T-cell (primary cell): ENCODE measurements at places on chromosomes 11 and 22.

- no peaks in the 10 kb centered on the region for H3K4me1 ChIP-seq
- no peaks in the 10 kb centered on the region for H3K36me3 ChIP-seq
- no peak overlapping the region for H3K4me3 ChIP-seq
- no peak overlapping the region for H3K27ac ChIP-seq
Observed at GRCh38 chr11:113113801-113114704, 152.8 kb downstream of the NCAM1 start.

DNA sequence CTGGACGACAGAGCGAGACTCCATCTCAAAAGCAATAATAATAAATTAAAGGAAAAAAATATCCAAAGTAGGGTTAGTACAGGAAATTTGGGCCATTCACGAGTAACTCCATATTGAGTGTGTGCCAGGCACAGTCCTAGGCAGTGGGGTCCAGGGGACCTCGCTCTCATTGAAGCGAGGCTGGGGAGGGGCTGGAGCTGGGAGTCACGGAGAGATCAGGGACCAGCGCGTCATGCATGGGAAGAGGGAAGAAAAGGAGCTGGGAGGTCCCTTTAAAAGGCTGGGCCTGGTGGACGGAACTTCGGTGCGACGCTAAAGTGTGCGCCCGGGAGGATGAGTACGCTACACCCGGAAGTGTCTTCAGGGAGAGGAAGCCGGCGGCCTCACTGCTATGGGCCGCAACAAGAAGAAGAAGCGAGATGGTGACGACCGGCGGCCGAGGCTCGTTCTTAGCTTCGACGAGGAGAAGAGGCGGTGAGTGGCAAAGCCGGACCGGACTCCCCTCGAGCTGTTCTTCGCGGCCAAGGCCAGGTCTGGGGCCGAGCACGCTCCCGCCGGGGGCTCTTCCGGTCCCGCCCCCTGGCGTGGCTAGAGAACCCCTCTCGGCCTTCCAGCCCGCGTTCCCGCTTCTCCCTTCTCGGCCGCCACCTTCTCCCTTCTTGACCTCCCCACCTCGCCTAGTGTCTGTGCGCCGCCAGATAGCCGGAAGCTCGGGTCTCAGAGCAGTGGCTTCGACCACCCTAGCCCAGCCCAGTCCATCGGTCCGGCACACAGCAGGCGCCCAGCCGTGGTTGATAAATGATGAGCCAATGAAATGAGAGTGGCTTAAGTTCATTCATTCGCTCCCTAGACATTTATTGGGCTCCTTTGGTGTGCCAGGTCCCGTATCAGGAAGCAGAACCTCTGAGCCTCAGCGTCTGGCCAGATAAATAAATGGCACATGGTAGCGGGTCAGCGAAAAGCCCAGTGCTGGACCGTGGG is at the start of gene NOL12:
NOL12 (plus strand) TSS at position 342 of the 981 bp plus-strand sequence; CDS start at position 392, 50 bp downstream.
- H3K4me3 ChIP-seq: peak within 1 kb of the TSS; percentile 76
- peaks cover 42% of the 10 kb centered on the region for H3K4me1 ChIP-seq
- peak within 1 kb of the TSS; percentile 40 for H3K27ac ChIP-seq

GRCh38 chr22:23772315-23772648 is 367 bp upstream of the MMP11 start:
- H3K4me1 ChIP-seq: peaks cover 40% of the 10 kb centered on the region
- H3K36me3 ChIP-seq: no peaks in the 10 kb centered on the region
- no peak overlapping the region for H3K27ac ChIP-seq
- DNase-seq: no peak

DNA sequence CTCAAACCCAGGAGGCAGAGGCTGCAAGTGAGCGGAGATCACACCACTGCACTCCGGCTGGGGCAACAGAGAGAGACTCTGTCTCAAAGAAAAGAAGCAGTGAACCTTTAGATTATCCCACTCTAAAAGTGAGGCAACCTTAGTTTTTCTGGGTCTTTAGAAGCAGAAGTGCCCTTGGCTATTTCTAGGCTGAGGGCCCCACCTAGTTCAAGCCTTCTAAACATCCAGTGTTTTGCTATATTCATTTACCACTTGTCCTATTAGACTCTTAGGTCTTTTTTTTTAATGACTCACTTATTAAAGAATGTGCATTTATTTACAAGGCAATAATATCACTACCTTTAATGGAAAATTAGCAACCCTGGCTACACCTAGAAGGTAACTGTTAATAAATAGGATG is 16.7 kb upstream of the EHF start:
- no peak for DNase-seq
- H3K4me1 ChIP-seq: no peaks in the 10 kb centered on the region
- H3K27ac ChIP-seq: no peak overlapping the region
- H3K36me3 ChIP-seq: no peaks in the 10 kb centered on the region

GRCh38 chr22:46737105-46737975 is 712 bp downstream of the CERK start:
- H3K4me1 ChIP-seq: peaks cover 69% of the 10 kb centered on the region
- no peak for DNase-seq
- no peaks in the 10 kb centered on the region for H3K36me3 ChIP-seq

- H3K4me3 ChIP-seq: no peak overlapping the region
- H3K4me1 ChIP-seq: peaks cover 2% of the 10 kb centered on the region
- no peak overlapping the region for H3K27ac ChIP-seq
Observed at GRCh38 chr11:4455419-4455818, 6.3 kb downstream of the OR52K2 start.

GRCh38 chr11:96470521-96470920 is 80.7 kb downstream of the JRKL start:
- H3K27ac ChIP-seq: no peak overlapping the region
- no peak for DNase-seq
- no peak overlapping the region for H3K4me3 ChIP-seq
- no peaks in the 10 kb centered on the region for H3K36me3 ChIP-seq
- peaks cover 10% of the 10 kb centered on the region for H3K27me3 ChIP-seq

DNA sequence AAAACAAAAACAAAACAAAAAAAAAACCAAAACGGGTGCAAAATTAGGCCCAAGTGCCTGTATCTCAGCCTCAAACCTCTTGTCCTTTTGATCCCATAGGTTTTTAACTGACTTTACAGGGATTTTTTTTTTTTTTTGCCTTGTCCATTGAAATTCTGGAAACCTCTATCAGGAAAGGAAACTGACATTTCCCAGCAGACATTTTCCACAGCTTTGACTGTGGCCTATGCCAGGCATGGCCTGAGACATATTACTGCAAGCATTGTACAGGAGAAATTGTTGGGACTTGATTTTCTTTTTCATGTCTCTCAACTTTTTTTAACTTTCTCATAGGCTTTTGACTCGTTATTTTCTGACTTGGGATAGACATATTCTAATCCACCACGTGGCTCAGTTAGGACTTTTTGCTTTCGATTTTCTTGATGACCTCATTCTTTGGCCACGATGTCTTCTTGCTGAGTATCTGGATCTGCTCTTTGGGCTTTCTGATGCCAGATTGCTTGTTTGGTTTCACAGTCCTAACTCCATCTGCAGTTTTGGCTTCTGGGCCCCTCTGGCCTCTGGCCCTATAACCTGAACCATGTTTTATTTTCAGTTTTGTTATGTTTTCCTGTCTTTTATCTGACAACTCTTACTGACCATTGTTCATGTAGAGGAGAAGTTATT is 336.1 kb upstream of the C11orf87 start:
- no peak overlapping the region for H3K27ac ChIP-seq
- H3K36me3 ChIP-seq: no peaks in the 10 kb centered on the region
- H3K4me3 ChIP-seq: no peak overlapping the region
- no peaks in the 10 kb centered on the region for H3K27me3 ChIP-seq
- DNase-seq: no peak

DNA sequence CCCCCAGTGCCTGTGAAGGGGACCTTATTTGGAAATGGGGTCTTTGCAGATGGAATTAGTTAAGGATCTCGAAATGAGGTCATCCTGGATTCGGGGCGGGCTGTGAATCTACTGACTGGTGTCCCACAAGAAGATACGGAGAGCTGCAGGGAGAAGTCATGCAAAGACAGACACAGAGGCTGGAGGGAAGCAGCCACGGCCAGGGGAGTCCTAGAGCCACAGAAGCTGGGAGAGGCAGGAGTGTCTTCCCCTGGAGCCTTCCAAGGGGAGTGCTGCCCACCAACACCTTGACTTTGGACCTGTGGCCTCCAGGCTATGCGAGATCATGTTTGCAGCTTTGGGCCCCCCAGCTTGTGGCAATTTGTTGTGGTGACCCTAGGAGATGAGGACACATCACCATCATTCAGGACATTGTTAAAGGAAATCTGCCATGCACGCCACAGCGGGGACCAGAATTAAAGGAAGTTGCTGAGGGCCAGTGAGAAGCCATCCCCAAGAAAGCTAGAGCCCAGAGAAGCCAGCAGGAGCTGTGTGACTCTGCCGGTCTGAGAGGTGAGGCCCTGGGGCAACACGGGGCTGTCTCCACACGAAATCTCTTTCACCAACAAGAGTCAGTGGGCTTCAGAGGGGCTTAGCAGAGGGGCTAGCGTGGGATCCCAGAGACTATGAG is 434.7 kb downstream of the BRD1 start:
- DNase-seq: no peak
- H3K27ac ChIP-seq: no peak overlapping the region
- no peaks in the 10 kb centered on the region for H3K36me3 ChIP-seq
- H3K4me3 ChIP-seq: no peak overlapping the region
- H3K27me3 ChIP-seq: peaks cover 36% of the 10 kb centered on the region
- no peaks in the 10 kb centered on the region for H3K4me1 ChIP-seq

DNA sequence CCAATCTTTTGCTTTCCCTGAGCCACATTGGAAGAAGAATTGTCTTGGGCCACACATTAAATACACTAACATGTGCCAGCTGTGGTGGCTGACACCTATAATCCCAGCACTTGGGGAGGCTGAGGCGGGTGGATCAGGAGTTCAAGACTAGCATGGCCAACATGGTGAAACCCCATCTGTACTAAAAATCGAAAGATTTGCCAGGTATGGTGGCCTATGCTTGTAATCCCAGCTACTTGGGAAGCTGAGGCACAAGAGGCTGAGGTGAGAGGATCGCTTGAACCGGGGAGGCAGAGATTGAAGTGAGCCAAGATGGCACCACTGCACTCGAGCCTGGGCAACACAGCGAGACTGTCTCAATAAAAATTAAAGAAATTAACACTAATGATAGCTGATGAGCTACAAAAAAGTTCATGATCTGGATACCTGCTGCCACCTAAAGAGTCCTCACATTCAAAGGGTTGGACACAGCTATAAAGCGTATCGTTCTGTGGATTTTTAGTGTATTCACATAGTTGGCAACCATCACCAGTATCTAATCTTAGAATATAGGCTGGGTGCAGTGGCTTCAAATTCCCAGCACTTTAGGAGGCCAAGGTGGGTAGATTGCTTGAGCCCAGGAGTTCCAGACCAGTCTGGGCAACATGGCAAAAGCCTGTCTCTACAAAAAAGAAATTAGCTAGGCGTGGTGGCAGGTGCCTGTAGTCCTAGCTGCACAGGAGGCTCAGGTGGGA is 3.4 kb upstream of the LDHC start:
- no peaks in the 10 kb centered on the region for H3K27me3 ChIP-seq
- H3K4me1 ChIP-seq: peaks cover 4% of the 10 kb centered on the region
- peaks cover 51% of the 10 kb centered on the region for H3K36me3 ChIP-seq

DNA sequence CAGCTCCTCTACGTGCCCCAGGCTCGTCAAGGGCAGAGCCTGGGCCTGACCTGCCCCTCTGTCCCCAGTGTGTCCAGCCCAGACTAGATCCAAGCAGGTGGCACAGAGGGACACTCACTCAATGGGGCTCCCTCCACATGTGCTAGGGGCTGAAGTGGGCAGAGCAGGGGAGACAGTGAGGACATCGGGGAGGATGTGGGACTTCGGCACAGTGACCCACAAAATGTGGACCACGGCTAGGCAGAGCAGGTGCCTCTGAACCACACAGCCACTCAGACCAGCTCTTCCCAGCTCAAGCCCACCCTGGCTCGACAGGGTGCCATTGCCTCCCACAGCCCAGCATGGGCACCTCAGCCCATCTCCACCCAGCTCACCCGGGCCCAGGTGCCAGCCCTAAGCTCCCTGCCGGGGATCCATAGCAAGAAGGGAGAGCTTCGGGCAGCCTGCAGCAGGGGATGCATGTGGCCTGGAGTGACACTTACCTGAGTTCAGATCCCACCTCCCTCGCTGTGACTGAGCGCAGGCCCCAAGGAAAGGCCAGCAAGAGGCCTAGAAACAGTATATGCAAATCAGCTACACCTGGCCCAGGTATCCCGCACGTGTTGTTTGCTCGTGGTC is 46.9 kb upstream of the RTL6 start:
- no peaks in the 10 kb centered on the region for H3K27me3 ChIP-seq
- no peak for DNase-seq
- no peak overlapping the region for H3K4me3 ChIP-seq

GRCh38 chr22:21703684-21704316 is 31.8 kb downstream of the YPEL1 start:
- DNase-seq: no peak
- H3K27ac ChIP-seq: no peak overlapping the region
- H3K36me3 ChIP-seq: peaks cover 10% of the 10 kb centered on the region
- no peaks in the 10 kb centered on the region for H3K27me3 ChIP-seq

- H3K4me3 ChIP-seq: no peak overlapping the region
- H3K27ac ChIP-seq: peak overlapping the region; percentile 23
- H3K36me3 ChIP-seq: peaks cover 12% of the 10 kb centered on the region
- H3K27me3 ChIP-seq: no peaks in the 10 kb centered on the region
- H3K4me1 ChIP-seq: peaks cover 40% of the 10 kb centered on the region
Observed at GRCh38 chr22:49923445-49923844, 5.0 kb downstream of the CRELD2 start.

DNA sequence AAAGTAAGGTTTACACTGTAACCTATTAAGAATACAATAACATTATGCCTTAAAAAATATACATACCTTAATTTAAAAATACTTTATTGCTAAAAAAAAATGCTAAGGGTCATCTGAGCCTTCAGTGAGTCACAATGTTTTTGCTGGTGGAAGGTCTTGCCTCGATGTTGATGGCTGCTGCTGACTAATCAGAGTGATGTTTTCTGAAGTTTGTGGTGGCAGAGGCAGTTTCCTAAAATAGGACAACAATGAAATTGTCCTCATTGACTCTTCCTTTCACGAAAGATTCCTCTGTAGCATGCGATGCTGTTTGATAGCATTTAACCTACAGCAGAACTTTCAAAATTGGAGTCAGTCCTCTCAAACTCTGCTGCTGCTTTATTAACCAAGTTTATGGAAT is 97.6 kb downstream of the FAT3 start:
- H3K27me3 ChIP-seq: no peaks in the 10 kb centered on the region

GRCh38 chr11:45715418-45715817 is 50.0 kb upstream of the CHST1 start:
- no peak for DNase-seq
- no peak overlapping the region for H3K27ac ChIP-seq
- no peaks in the 10 kb centered on the region for H3K4me1 ChIP-seq
- no peak overlapping the region for H3K4me3 ChIP-seq
